AG04450 (cell line): ENCODE measurements at places on chromosomes 12 and 14.

- no peak for DNase-seq
Measured at GRCh38 chr12:65740506-65740872, 83.8 kb upstream of the HMGA2 start.

- DNase-seq, result no peak
Measured at GRCh38 chr12:49797449-49797776, 30.8 kb downstream of the NCKAP5L start.

DNA sequence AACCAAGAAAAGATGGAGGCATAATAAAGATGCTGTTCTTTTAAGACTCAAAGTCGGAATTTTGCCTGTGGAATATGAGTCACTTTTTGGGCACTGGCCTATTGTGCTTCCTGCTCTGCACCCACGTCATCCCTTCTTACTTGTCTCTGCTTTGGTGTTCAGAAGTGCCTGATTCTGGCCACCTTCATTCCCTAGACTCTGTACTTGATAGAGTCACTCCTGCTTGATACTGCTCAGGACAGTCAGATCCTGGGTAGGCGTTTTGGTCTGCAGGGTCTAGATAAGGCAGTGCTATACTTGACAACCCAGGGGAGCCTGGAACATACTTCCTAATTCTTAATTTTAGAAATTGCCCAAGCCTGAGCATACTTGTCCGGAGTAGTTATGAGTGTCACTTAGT is 1.9 kb downstream of the LRRK2 start:
- no peak for DNase-seq

DNA sequence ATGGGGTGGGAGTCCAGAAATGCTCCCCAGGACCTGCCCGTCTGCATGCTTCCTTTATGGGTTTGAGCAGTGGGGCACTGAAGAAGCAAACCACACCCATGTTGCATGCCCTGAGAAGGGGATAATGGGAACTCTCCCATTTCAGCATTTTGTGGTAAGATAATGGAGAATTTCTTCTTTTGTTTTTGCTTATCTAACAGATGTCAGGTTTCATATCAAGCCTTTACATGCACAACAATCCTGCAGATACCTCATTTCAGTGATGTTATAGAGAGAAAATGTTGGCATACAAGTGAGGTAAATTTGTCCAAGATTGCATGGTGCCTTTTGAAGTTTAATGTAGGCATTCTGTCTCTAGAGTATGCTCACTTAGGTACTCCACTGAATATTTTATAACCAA is 177.0 kb downstream of the ALX1 start:
- no peak for DNase-seq

DNA sequence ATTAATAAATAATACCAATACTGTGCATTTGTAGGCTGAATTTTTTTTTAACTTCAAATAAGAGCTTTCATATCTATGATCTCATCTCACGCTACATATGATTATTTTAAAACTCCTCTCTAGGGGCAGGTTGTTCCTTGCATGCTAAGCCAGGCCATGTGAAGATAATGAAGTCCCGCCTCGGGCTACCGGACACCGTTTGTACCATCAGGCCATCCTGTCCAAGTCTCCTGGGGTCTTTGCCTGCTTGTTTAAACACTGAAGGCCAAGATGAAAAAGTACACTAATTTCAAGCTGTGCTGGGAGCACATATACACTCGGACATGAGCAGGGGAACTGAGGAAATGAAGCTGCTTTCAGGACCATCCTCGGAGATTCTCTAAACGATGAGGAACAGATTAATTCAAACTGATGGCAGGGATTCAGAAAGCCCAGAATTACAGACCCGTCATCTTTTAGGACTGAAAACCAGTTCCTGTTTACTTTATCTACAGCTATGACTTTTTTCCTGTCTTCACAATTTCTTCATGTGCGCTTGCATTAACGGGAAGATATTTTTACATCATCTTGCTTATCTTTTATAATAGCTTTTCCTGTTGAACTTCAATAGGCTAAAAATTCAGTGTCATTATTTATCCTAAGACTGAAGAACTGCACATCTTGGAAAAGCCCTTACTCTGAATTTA is 6.3 kb upstream of the ABHD12B start:
- peak; percentile 34 for DNase-seq

DNA sequence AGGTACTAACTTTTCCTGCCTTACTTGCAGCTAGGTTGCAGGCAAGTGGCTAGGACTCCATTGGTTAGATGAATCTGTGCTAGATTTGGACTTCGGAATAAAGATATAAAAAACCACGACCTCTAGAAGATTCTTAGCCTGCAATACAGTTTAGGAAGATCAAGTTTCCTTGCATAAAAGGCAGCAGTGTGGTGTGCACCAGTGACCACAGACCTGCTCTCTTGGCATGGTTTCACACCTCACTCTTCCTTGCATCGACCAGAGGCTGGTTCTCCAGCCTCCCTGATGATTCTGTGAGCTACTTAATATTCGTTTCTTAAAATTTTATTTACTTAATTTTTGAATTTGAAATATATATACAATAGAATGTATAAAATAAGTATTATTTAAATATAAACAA is 9.8 kb downstream of the KLHDC1 start:
- DNase-seq, result no peak

GRCh38 chr12:26935636-26936378 is 2.0 kb downstream of the INTS13 start:
- no peak for DNase-seq

- no peak for DNase-seq
Measured at GRCh38 chr12:97456571-97457188, 5.9 kb upstream of the RMST start.

GRCh38 chr14:102955636-102956408 is 33.4 kb downstream of the AMN start:
- no peak for DNase-seq

DNA sequence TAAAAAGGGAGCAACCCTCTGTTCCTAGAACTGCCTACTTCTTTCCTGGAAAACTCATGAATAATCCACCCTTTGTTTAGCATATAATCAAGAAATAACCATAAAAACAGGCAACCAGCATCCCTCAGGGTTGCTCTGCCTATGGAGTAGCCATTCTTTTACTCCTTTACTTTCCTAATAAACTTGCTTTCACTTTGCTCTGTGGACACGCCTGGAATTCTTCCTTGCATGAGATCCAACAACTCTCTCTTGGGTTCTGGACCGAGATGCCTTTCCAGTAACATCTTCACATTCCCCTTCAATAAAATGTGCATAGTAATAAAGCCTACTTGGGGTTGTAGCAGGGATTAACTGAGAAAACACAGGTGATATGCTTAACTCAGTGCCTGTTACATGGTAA is 286.4 kb upstream of the AMIGO2 start:
- DNase-seq, result no peak

DNA sequence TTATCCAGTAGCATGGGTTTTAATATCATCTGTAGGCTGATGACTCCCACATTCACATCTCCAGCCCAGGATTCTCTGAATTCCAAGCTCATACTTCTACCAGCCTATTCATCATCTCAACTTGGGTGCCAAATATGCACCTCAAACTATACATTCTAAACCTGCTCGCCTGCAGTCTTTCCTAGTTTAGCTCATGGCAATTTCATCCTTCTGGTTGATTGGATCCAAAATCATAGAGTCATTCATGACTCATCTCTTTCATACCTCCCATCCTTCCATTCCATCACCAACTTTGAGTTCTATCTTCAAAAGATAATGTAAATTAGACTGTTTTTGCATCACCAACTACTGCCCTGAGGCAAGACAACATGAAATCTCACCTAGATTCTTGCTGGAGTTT is 99.7 kb upstream of the EGLN3 start:
- no peak for DNase-seq
